HL-60 (cell line): ENCODE measurements at places on chromosomes 2 and 18.

GRCh38 chr2:173254659-173255058 is 100.0 kb upstream of the CDCA7 start:
- no peak for DNase-seq

- no peak for DNase-seq
These were observed 54.6 kb upstream of the ADAM23 start for GRCh38 chr2:206388698-206389097.

DNA sequence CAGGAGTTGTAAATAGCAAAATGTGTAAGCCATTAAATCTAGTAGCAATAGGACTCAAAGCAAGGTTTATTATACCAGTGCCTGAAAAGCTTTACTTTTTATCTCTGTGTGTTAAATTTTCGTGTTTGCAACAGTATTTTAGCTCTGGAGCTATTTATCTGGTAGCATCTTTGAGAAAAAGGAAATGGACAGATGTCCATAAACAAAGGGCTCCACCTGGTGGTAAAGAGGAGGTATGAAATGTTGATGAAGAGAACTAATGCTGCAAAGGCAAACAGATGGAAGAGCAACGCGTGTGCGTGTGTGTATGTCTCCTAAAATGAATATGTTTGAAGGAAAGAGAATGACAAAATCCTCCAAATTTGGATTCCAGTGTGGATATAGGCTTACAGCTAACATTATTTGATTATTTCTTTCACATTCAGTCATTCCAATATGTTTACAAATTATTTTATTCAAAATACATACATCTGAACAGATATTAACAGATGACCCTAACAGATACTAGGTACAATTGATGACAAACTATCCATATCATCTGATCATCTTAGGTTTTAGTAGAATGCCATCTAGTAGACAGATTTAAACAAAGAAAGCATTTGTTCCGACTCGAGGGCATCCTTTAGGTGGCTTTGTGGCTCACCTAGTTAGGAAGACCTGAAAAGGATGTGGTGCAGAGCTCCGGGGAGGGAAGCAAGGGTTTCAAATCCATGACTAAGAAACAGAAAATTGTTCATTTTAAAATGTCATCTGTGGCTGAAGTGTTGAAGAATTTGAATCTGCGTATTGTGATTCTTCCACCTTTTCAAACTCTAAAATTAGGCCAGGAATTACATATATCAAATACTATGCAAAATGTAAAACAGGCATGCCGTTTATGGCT is 383.3 kb downstream of the MTX2 start:
- no peak for DNase-seq

- no peak for DNase-seq
These were observed 134.4 kb upstream of the TPO start for GRCh38 chr2:1278861-1279260.

DNA sequence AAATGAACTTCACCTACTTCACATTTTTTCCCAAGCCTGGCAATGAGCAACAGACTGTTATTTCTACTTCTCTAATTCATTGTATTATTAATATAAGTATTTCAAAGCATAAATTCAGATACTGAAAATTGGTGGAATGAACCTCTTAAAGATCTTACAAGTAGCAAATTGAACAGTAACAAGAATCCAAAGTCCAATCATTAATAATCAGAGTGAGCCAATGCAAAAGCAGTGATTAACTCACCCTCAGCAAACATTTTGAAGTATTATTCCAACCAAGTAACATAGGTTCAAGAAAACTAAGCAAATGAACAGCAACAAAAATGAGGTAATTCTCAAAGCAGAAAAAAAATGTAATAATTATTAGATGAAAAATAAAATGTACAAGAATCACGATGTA is 288.1 kb upstream of the ZC3H15 start:
- no peak for DNase-seq

DNA sequence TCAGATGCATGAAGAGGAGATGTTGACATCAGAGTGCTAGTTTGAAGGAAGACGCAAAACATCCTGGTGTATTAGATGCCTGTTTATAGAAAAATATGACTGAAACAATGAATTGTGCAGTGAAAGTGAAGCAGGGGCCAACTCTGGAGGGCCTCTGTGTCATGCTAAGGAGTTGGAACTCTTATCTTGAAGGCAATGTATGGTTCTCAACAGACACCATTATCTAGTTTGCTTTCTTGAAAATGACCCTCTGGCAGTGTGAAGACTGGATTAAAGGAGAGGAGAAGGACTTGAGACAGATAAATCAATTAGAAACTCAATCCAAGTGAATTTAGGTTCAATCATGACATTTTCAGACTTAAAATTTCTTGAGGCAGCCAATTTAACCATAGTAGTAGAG is 63.1 kb downstream of the ITGA4 start:
- no peak for DNase-seq

- no peak for DNase-seq
These were observed 2.7 kb downstream of the ENOSF1 start for GRCh38 chr18:709771-710170.

- DNase-seq = no peak
These were observed 31.1 kb downstream of the EFR3B start for GRCh38 chr2:25073025-25073424.

DNA sequence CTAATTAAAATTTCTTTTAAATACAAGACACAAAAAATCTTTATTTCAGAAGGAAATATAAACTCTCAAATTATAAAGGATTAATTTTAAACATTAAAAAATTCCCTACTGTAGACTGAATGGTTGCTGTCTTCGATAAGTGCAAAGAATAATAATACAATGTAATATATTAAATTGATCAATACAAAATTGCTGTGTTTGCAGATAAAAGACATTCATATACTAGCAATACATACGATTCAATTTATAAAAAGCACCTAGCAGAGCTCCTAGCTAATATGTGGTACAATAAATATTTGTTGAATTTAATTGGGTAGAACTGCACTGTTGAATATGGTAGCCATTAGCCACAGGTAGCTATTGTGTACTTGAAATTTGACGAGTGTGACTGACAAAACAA is 6.6 kb downstream of the ZSWIM2 start:
- no peak for DNase-seq

DNA sequence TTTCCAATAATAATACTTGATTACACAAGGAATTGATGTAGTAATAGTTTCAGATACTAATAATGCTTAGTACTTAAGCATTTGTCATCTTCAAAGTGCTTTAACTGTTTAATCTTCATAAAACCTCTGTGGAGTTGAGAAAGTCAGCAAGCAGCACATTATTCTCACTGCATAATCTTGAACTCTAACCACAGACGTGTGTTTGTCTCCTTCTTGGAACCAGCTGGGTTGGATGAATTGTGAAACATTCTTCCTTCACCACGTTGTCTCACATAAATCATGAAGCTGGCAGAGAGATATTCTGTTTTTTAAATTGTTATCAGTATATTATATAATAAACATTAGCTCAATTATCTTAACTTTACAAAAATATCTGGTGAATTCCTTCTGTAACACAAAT is 55.1 kb upstream of the LDAH start:
- no peak for DNase-seq

- DNase-seq = no peak
These were observed 57.2 kb downstream of the TMEM18 start for GRCh38 chr2:620004-620403.

DNA sequence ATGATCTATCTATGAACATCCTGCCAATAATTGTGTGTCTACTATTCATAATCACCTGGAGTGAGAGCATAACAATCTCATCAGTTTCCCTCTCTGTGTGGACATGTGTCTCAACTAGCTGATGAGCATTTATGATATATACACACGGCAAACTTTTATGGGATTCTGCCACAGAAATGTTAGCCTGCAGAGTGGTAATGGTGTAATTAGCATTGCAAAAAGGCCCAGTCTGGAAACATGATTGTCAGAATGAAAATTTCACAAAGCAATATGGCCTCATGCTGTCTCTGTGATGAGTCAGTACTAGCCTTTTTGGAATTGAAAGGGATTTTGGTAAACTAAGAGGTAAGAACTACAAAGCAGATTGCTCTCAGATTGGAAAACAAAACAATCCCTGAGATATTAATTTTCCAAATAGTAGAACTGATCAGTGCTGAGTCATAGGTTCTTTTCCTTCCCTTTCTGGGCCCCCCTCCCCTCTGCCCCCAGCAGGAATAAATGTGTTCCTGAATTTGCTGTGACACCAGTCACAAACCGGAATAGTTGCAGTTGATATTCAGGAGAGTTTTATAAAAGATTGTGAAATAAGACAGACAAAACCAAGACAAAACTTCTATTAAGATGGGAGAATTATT is 189.2 kb downstream of the OSR1 start:
- no peak for DNase-seq

GRCh38 chr2:78465707-78466106 is 559.8 kb upstream of the REG3G start:
- DNase-seq = no peak

DNA sequence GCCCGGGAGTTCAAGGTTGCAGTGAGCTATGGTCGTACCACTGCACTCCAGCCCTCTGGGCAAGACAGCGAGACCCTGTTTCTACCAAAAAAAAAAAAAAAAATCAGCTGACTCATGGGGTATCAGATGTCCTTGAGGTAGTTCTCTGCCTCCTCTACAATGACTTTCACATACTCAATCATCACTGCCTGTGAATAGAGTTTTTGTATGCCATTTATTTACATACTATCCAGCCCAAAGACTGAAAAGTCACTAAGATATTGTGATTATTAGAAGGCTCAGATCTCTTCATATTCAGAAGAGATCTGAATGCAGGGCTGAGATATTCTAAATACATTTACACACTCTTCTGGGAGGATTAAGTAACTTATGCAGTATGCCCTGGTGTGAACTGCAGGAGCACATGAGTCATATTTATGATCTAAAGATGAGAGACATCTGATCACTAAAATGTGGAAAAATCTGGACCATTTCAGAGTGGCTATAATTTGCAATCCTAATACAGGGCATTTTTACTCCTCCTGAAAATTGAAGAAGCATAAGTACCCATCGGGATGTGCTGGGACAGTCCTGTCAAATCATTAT is 38.9 kb downstream of the KLF7 start:
- no peak for DNase-seq

- no peak for DNase-seq
These were observed 68.3 kb downstream of the ICOS start for GRCh38 chr2:204004912-204005311.

GRCh38 chr18:61203151-61203550 is 130.1 kb upstream of the CDH20 start:
- DNase-seq = no peak

GRCh38 chr18:32383050-32383819 is 87.4 kb downstream of the GAREM1 start:
- DNase-seq = no peak

DNA sequence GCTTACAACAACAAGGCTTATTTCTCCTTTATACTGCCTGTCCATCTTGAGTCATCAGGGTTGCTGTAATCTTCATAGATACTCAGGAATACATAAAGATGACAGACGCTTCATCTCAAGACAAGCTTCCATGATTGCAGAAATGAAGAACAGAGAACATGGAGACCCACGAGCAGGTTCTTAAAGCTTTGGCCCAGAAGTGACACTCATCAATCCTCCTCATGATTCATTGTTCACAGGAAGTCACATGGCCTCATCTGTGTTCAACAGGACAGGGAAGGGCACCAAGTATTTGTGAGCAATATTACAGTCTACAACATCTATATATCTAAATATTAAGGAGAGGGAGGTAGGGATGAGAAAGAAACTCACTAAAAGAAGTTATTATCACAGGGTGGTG is 36.5 kb upstream of the PGAP1 start:
- no peak for DNase-seq

DNA sequence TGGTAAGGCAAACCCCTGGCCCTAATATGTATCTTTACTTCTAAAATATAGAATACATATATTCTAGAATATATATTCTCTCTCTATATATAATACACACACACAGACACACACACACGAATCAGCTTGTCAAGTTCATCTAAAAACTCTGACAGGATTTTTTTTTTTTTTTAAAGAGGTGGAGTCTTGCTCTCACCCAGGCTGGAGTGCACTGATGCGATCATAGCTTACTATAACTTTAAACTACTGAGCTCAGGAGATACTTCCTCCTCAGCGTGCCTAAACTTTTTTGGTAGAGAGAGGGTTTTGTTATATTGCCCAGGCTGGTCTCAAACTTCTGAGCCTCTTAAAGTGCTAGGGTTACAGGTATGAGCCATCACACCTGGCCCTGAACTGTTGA is 45.2 kb downstream of the DOK1 start:
- no peak for DNase-seq

DNA sequence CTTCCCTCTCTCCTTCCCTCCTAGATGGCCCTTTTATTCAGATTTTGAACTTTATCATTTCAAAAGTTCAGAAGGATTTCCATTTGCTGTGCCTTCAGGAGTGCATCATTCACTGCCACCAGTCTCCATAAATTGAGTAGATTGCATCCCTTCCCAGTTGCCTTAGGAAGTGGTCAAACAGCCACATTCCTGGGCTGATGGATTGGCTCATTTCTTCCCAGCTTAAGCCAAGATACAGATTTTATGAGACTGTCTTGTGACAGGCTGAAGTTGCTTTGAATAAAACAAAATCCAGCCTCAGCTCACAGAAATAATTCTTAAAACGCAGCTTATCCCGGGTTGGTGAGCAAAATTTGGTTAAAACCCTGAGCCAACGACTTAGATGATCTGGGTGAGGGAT is 9.8 kb downstream of the NRP2 start:
- DNase-seq = no peak

GRCh38 chr2:174673876-174674275 is 76.3 kb upstream of the WIPF1 start:
- DNase-seq = no peak

- no peak for DNase-seq
These were observed 341.6 kb downstream of the RIT2 start for GRCh38 chr18:42773870-42774269.

DNA sequence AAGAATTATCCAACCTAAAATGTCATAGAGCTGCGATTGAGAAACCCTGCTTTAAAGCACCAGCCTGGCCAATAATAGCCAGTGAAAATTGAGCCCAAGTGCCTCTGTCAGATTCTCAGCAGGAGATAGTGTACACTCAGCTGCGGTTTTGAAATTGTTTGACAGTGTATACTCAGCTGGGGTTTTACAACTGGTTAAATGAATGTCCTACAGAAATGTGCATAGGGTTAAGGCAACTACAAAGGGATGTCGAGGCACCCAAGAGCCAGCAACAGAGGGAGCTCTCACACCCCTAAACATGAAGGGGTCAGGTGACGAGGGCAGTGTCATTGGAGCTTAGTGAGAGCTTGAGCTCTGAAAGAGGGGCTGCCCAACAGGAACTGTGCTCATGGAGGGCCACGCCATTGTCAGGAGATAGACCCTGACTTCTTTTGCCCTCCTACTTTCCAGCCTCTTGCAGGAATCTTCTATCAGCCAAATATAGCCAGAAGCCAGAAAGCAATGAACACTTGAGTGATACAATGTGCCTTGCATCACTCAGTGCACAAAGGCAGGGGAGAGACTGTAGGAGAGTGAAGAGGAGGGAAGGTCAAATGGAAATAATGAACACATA is 15.1 kb downstream of the ACTG2 start:
- no peak for DNase-seq

GRCh38 chr2:113056521-113056920 is 2.5 kb upstream of the IL36RN start:
- no peak for DNase-seq

- no peak for DNase-seq
These were observed 101.9 kb downstream of the THADA start for GRCh38 chr2:43493954-43494353.
